ENCODE measurements at places on chromosomes 5 and 9. TPM values are rescaled to one million over a fixed set of nuclear protein-coding genes. Genes with fewer than 3 reads are reported as not detected.

- no peak for DNase-seq
Measured at GRCh38 chr9:25427898-25428297, 250.3 kb downstream of the TUSC1 start.

The SLC1A3 gene
- total RNA-seq, result not detected

GRCh38 chr5:179614745-179615144 is 8.7 kb downstream of the HNRNPH1 start:
- no peak for DNase-seq

DNA sequence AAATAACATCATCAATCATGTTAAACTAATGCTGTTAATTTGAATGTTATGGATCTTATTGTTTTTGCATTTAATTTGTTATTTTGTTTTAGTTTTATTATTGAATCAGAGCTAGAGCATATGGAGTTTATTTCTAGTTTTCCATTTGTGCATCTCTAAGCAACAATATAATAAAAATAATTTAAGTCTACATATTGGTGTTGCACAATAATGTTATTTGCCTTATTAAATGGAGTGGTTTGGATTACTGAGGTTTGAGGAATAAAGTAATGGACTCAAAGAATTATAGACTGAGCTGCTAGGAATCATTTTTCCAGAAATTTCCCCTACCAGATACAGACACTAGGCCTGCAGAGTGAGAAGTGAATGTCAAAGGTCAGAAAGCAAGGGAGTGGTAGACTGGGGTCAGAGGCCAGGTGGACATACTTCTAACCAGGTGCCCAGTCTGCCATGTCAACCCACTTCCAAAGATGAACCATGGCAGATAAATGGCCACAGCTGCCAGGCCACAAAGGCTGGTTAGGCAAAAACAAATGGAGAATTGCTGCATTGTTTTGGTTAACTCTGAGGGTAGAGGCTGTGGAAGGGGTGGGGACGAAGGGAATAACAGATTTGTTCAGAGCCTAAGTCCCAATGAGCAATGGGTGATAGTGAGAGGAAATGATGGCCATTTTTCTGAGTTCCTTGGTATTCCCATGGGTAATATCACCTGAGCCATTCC is 113.1 kb downstream of the FBXL7 start:
- no peak for DNase-seq

DNA sequence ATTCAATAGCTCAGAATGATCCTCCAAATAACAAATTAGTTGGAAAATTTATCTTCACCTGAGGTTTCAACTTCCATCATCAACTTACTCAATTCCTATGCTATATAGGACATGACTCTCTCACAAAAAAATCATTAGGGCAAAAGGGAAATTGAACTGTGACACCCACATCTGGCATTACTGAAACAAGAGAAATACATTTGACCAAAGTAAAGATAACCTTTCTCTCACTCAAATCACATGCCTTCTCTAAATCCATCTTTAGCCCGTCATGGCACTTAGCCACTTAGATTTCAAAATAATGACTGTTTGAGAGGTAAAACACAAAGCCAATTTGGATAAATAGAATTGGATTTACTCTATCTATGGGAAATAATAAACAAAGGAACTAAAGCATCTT is 126.4 kb downstream of the ADAMTS6 start:
- DNase-seq, result no peak

DNA sequence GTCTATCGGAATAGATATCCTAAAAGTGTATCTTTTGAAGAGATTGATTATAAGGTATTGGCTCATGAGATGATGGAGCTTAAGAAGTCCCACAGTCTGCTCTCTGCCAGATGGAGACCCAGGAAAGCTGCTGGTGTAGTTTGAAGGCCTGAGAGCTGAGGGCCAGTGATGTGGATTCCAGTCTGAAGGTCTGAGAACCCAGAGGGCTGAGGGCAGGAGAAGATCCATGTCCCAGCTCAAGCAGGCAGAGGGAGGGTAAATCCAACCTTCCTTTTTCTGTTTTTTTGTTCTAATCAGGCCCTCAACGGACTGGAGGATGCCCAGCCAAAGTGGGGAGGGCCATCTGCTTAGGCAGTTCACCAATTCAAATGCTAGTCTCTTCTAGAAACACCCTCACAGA is 11.0 kb upstream of the ABL1 start:
- no peak for DNase-seq

The TAF11L10 gene
- not detected for total RNA-seq

The C5orf58 gene
- not detected for total RNA-seq

- peak; percentile 68 for DNase-seq
Measured at GRCh38 chr9:129640871-129641749, 841 bp downstream of the ASB6 start.

GRCh38 chr5:150164211-150164980 is 2.2 kb upstream of the CDX1 start:
- DNase-seq, result no peak

DNA sequence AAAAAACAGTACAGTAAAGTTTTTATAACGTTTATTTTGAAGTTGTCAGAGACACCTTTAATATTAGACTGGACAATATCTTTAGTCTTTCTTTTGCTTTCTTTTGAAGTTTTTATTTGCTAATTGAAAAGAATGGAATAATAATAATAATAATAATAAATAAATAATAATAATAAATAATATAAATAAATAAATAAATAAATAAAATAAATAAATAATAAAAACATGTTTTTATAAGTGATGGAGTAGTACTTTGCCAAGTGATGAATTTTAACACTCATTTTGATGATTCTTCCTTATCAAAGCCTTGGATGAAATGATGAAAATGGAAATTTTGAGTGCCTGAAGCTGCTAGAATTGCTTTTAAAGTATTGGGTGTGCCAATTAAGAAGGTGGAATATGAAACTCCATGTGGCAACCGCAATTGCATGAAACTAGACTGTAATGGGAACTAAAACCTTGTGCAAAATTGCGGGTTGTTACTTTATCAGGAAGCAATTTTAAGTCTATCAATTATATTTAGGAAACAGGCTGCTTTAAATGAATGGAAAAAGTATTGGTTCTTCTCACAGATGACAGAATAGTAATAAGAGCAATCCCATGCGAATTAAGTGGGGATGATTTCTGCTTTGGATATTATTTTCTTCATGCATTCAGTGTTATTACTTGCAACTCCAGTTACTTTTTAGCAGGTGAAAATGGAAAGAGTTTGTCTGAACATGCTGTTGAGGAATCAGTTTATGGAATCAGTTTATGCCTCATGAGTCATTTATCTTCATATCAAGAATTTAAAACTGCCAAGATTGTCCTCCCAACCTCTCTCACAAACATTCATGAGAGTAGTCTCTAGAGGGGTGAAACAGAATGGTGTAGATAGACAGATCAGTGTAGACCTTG is 4.6 kb downstream of the ANXA1 start:
- no peak for DNase-seq

The LEAP2 gene
- 6.6 TPM for total RNA-seq

GRCh38 chr5:168525856-168526255 is 3.2 kb upstream of the FBLL1 start:
- DNase-seq, result no peak

The ANKRD31 gene
- total RNA-seq, result 0.22 TPM

The IFNA21 gene
- total RNA-seq, result not detected

- DNase-seq, result peak; percentile 61
Measured at GRCh38 chr5:7755958-7756357, 95.0 kb downstream of the CFAP90 start.

- DNase-seq, result no peak
Measured at GRCh38 chr5:56278335-56278753, 45.2 kb upstream of the ANKRD55 start.

DNA sequence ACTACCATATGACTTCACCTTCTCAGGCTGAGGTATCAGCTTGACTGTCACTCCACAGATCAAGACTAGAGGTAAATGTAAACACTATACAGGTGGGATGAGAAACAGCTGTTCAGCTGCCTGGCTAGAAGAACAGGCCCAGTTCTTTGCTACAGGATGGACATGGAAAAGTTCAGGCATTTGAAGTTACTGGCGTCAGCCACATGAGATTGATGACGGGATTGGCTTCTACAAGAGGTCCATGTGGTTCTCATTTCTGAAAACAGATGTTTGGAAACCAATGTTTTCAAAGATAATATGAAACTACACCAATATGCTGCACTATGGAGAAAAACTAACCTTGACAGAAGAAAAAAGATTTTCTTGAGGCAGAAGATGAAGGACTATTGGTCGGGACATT is 324.1 kb downstream of the CDH10 start:
- no peak for DNase-seq

- DNase-seq, result no peak
Measured at GRCh38 chr5:14851597-14851996, 20.0 kb downstream of the ANKH start.

- DNase-seq, result no peak
Measured at GRCh38 chr5:44885903-44886302, 77.2 kb downstream of the MRPS30 start.

GRCh38 chr5:1851290-1851934 is 31.3 kb downstream of the IRX4 start:
- DNase-seq, result no peak

- DNase-seq, result peak; percentile 25
Measured at GRCh38 chr9:113687680-113688371, 188.3 kb upstream of the ZNF618 start.

DNA sequence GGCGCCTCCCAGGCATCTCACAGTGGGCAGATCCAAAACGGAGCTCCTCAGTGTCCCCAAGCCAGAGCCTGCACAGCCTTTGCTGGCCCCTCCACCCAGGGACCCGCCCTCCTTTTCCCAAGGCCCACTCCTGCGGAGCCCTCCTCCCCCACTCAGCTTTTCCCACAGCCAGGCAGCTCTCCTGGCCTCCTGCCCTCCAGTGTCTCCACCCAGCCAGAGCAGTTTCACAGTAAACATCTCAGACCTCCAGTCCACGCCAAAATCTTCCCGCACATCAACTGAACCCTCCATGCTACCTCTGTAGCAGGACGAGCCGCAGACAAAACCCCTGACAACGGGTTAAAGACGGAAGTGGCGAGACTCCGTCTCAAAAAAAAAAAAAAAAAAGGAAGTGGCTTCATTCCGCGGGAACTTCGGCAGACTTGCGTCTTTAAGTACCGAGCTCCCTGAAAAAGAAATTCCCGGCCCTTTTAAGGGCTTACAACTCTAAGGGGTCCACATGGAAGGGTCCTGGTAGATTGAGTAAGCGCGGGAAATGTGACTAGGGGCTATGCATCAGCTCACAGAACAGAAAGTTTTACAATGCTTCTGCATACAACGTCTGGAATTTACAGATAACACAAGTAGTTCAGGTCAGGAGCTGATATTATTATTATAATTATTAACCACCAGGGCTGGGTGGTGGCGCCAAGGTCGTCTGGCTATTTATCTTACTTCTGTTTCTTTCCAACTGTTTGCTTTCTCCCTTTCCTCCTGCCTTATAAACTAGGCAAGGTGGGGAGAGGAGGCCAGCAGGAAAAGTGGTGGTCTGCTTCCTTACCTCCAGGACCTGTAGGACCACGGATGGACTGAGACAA is 11.4 kb upstream of the GRIN1 start:
- DNase-seq, result peak; percentile 93

- no peak for DNase-seq
Measured at GRCh38 chr5:148759101-148759500, 67.3 kb upstream of the ADRB2 start.

GRCh38 chr5:77172713-77173328 is 37.7 kb upstream of the PDE8B start:
- no peak for DNase-seq

The PCDHGA3 gene
- total RNA-seq, result not detected

The PCDHGC5 gene
- total RNA-seq, result 5.8 TPM

The ABO gene
- not detected for total RNA-seq

The ATOSB gene
- total RNA-seq, result 3.2 TPM

DNA sequence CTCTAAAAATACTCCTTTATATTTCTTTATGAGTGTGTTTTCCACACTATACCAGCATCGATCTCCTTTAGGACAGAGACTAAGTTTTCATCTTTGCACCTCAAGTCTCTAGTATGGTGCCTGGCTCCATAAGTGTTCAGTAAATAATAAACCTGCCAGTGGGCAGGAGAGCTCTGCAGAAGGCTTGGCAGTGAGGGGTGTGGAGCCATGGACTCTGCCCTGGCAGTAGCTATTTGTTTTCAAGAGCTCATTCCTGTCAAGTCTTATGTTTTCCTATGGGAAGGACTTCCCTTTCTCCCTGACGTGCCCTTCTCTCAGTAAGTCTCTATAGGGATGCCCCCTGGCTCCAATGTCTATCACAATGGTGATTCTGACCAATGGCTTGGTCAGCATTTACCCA is 252.2 kb downstream of the PIK3R1 start:
- no peak for DNase-seq

DNA sequence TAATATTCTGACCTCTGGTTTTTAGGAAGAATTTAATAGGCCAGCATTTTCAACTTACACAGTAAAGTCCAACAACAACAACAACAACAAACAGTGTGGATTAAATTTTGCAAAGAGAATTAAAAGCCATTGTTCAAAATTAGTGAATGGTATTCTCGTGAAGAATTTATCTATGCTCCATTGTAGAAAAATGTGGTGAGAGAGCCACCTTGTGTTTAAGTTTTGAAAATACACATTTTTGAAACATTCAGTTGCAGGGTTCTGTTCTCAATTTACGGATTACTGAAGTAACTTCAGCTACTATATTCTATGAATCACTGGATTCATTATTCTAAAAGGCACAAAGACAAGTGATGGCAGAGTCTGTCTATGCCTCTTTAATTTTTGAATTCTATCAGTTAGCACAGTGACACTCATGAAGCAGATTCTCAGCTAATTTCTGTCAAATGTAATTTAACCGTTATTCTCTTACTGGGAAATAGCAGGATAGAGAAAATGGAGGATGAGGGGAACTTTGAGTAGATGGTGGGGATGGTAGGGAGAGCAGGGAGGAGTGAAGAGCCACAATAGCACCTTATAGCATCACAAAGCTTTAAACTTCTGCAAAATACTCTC is 11.0 kb downstream of the CCDC152 start:
- DNase-seq, result peak; percentile 73

- no peak for DNase-seq
Measured at GRCh38 chr9:80957801-80958200, 731.5 kb downstream of the TLE1 start.

- no peak for DNase-seq
Measured at GRCh38 chr5:87184605-87185004, 83.1 kb upstream of the RASA1 start.

GRCh38 chr5:7857926-7858632 is 7.1 kb upstream of the CFAP90 start:
- DNase-seq, result no peak

DNA sequence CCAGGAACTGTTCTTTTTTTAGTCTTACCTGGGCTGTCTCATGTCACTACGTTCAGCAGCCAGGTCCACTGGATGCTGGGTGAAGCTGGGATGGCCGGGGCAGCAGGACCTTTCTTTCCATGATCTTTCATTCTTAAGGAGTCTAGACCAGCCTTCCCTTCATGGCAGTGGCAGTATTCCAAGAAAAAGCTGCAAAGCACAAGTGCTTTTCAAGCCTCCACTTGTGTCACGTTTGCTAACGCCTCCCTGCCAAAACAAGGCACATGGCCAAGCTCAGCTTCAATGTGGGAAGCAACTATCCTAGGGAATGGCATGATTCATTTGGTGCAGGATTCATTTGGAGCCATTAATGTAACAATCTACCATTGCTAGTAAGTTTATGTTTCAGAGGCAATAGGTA is 94.8 kb downstream of the RCL1 start:
- no peak for DNase-seq

The SPINK6 gene
- not detected for total RNA-seq
